ENCODE measurements at places on chromosomes 5 and 9. TPM values are rescaled to one million over a fixed set of nuclear protein-coding genes. Genes with fewer than 3 reads are reported as not detected.
A peak's percentile ranks its signal among the peaks of the same experiment; 100 is the strongest.

DNA sequence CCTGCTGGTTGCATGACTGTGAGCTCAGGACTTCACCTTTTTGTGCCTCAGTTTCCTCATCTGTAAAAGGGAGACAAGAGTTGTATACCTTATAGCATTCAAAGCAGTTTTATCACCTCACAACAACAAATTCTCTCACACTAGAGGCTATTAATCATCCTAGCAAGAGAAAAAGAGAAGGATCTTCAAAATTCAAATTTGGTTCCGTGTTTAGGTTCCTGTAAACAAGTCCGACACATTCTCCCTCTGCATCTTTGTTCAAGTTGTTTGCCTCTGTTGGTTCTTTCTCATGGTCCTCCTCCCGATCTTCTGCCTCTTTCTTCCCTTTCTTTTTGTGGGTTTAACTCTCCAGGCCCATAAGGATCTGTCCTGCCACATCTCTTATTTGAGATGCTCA lies 218.0 kb downstream of the PIK3R1 start:
- H3K4me3 ChIP-seq: no peak overlapping the region
- H3K27me3 ChIP-seq: no peaks in the 10 kb centered on the region
- DNase-seq: no peak
- H3K36me3 ChIP-seq: no peaks in the 10 kb centered on the region
- no peak overlapping the region for H3K27ac ChIP-seq

DNA sequence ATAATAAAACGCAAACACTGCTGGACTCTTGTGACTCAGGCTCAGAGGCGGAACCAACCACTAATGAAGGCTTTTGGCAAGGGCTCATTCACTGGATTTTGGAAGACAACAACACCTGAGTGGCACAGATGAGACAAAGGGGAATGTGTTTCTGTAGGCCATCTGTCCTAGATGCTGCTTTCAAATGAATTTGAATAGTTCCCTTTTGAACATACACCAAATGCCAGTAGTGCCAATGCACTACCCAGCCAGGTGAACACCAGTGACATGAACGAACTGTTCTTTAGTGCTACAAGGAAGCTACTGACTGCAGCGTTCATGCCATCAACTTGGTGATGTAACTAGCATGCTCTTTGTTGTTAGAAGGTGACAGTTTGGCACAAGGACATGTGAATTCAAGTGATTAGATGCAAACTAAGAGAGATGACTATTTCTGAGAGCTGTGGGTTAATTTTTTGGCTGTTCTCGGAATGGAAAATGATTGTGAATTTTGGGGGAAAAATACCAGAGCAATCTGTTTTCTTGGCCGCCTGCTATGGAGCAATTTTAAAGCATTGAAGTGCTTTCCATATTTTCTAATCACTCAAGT lies 173.7 kb downstream of the SLC24A2 start:
- no peak overlapping the region for H3K4me3 ChIP-seq
- H3K27me3 ChIP-seq: no peaks in the 10 kb centered on the region
- no peaks in the 10 kb centered on the region for H3K4me1 ChIP-seq
- H3K36me3 ChIP-seq: no peaks in the 10 kb centered on the region

GRCh38 chr5:88172847-88173758 lies 95.5 kb downstream of the TMEM161B start:
- no peaks in the 10 kb centered on the region for H3K36me3 ChIP-seq
- no peaks in the 10 kb centered on the region for H3K27me3 ChIP-seq
- H3K4me3 ChIP-seq: no peak overlapping the region
- no peak for DNase-seq
- no peaks in the 10 kb centered on the region for H3K4me1 ChIP-seq

DNA sequence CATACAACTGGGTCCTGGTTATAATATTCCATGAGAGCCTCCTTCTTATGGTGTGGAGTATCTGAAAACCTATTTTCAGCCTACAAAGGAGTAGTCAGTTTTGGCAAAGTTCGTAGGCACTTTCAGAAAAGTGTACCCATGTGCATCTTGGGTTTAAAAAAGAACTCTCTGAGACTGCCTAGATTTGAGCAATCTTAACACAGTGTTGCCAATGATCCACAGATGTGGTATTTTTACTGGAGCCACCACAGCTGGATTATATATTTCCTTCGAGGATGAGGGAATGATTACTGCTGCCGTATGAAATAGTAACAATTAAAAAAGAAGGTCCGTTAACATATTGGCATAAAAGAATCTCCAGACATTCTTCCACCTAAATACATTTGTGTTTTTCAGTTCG lies 1.1 kb downstream of the PALM2AKAP2 start:
- H3K27ac ChIP-seq: no peak overlapping the region
- H3K4me1 ChIP-seq: peaks cover 10% of the 10 kb centered on the region
- no peak for DNase-seq
- peaks cover 11% of the 10 kb centered on the region for H3K27me3 ChIP-seq
- H3K4me3 ChIP-seq: peak overlapping the region; percentile 70
- no peaks in the 10 kb centered on the region for H3K36me3 ChIP-seq

- H3K27ac ChIP-seq: no peak overlapping the region
- H3K27me3 ChIP-seq: no peaks in the 10 kb centered on the region
- H3K4me1 ChIP-seq: no peaks in the 10 kb centered on the region
- H3K4me3 ChIP-seq: no peak overlapping the region
Measured at GRCh38 chr5:42148813-42149212, 223.7 kb downstream of the FBXO4 start.

DNA sequence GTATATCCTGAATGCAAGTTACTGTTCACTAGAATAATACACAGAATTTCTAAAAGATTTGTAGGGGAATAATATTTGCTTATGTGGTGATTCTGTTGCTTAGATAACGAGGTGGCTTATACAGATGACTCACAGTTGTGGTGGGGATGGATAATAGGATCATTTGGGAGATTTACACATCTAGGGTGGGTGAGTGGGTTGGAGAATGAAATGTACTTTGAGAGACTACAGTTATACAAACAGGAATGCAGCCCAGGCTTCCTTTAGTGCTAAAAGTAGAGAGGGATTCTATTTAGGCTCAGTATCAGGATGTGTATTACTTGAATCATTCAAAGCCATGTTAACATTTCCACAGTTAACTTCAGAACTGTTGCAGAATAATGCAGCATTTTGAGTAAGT lies 1.8 kb downstream of the CTXN3 start:
- no peaks in the 10 kb centered on the region for H3K4me1 ChIP-seq
- H3K36me3 ChIP-seq: no peaks in the 10 kb centered on the region
- no peaks in the 10 kb centered on the region for H3K27me3 ChIP-seq
- no peak overlapping the region for H3K27ac ChIP-seq
- no peak for DNase-seq

GRCh38 chr5:126805063-126805462 lies 28.1 kb downstream of the LMNB1 start:
- no peak overlapping the region for H3K27ac ChIP-seq
- no peak overlapping the region for H3K4me3 ChIP-seq
- no peaks in the 10 kb centered on the region for H3K4me1 ChIP-seq
- no peak for DNase-seq
- H3K36me3 ChIP-seq: peaks cover 19% of the 10 kb centered on the region

DNA sequence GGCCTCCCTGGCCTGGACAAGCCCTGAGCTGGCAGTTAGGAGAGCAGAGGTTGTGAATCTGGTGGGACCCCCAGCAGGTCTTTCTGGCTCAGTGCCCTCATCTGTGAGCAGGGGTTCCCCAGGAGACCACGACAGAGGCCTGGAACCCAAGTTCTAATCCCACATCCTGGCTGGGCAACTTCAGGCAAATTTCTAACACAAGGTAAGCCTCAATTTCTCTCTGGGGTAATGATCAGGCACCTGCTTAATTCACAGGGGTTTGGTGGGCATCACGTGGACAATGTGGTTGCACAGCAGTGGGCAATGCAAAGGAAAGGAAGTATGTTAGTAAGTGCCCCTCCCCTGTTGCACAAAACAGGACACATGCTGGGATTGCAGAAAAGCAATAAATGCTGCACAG lies 1.9 kb upstream of the KCNIP1 start:
- no peak overlapping the region for H3K27ac ChIP-seq
- no peak for DNase-seq
- peaks cover 47% of the 10 kb centered on the region for H3K4me1 ChIP-seq
- H3K27me3 ChIP-seq: no peaks in the 10 kb centered on the region
- H3K4me3 ChIP-seq: no peak overlapping the region

- H3K4me1 ChIP-seq: peaks cover 3% of the 10 kb centered on the region
- no peaks in the 10 kb centered on the region for H3K36me3 ChIP-seq
- H3K4me3 ChIP-seq: no peak overlapping the region
- no peak for DNase-seq
- H3K27ac ChIP-seq: no peak overlapping the region
Measured at GRCh38 chr9:72474676-72475075, 46.7 kb upstream of the TMC1 start.

- no peaks in the 10 kb centered on the region for H3K36me3 ChIP-seq
- H3K4me3 ChIP-seq: no peak overlapping the region
- peaks cover 5% of the 10 kb centered on the region for H3K4me1 ChIP-seq
- no peaks in the 10 kb centered on the region for H3K27me3 ChIP-seq
- DNase-seq: no peak
- H3K27ac ChIP-seq: no peak overlapping the region
Measured at GRCh38 chr5:98066910-98067309, 706.6 kb upstream of the RGMB start.

- no peak overlapping the region for H3K27ac ChIP-seq
- H3K4me1 ChIP-seq: peaks cover 7% of the 10 kb centered on the region
- H3K27me3 ChIP-seq: no peaks in the 10 kb centered on the region
- no peak for DNase-seq
- no peaks in the 10 kb centered on the region for H3K36me3 ChIP-seq
Measured at GRCh38 chr5:81180780-81181460, 52.2 kb upstream of the CKMT2 start.

DNA sequence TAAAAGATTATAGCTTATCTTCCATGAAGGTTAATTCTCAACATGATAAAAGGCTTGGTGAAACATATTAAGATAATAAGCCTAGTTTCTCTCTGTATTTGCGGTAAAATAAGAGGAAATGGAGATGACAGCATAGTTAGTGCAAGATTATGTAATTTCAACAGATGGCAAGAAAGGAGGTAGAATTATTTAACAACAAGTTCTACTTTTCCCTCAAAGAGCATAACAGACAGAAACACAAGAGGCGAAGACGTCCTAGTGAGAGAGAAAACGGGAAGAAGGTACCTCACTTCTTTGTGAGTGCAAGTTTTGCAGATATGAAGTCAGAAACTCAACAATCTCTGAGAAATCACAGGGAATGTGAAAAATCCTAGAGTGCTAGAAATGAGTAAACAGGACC lies 144.8 kb upstream of the ADCY2 start:
- H3K36me3 ChIP-seq: no peaks in the 10 kb centered on the region
- no peaks in the 10 kb centered on the region for H3K27me3 ChIP-seq
- no peak overlapping the region for H3K4me3 ChIP-seq
- H3K4me1 ChIP-seq: no peaks in the 10 kb centered on the region

DNA sequence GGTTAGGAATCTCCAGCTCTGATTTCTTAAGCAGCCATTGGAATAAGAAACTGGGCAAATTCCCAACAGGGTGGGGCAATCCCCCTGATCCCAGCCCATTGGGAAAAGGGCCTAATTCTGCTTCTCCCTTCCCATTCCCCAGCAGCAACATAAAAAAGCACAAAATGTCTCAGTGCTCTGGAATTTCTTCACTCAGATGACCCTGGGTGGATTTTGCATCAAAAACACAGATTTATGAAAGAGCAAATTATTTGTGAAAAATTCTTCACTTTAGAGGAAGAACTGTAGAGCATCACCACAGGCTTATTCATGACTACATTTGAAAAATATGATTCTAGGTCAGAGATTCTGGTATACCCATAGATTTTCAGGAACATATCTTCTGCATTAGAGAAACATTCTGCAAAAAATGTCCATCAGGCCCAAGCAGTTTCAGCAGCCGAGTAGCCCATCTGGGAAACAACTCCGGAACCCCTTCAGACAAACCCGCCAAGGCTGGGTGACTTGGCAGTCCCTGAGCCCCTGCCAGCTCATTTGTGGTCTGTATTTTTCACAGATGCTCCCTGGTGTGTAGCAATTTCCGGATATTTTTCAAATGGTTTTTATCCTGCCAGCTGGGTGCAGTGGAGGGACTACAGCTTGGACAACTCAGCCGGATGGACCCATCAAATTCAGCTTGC lies 102.1 kb upstream of the RANBP3L start:
- H3K4me1 ChIP-seq: no peaks in the 10 kb centered on the region
- no peaks in the 10 kb centered on the region for H3K36me3 ChIP-seq
- no peak overlapping the region for H3K4me3 ChIP-seq
- H3K27ac ChIP-seq: peak overlapping the region; percentile 43
- H3K27me3 ChIP-seq: no peaks in the 10 kb centered on the region

GRCh38 chr9:95009459-95009858 lies 283.0 kb downstream of the AOPEP start:
- no peak overlapping the region for H3K4me3 ChIP-seq
- no peak for DNase-seq
- H3K27me3 ChIP-seq: no peaks in the 10 kb centered on the region

DNA sequence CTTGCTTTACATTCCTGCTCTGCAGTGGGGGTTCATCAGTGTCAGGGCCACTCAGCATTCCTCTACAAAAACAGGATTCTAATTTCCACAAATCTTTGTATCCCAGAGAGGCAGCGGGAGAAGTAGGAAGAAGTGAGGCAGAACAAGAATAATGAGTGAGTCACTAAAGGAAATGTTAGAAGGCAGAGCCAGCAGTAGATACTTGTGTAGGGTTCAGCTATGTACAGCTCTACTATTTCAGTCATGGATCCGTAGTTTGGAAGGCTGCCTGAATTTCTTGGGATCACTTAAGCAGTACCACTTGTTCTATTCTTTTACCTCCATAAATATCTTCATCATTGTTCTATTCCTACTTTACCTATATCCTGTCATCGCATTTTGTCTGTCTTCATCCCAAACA lies 246.3 kb upstream of the TLE4 start:
- H3K4me3 ChIP-seq: no peak overlapping the region
- no peaks in the 10 kb centered on the region for H3K36me3 ChIP-seq
- H3K27ac ChIP-seq: no peak overlapping the region
- DNase-seq: no peak
- H3K4me1 ChIP-seq: no peaks in the 10 kb centered on the region

DNA sequence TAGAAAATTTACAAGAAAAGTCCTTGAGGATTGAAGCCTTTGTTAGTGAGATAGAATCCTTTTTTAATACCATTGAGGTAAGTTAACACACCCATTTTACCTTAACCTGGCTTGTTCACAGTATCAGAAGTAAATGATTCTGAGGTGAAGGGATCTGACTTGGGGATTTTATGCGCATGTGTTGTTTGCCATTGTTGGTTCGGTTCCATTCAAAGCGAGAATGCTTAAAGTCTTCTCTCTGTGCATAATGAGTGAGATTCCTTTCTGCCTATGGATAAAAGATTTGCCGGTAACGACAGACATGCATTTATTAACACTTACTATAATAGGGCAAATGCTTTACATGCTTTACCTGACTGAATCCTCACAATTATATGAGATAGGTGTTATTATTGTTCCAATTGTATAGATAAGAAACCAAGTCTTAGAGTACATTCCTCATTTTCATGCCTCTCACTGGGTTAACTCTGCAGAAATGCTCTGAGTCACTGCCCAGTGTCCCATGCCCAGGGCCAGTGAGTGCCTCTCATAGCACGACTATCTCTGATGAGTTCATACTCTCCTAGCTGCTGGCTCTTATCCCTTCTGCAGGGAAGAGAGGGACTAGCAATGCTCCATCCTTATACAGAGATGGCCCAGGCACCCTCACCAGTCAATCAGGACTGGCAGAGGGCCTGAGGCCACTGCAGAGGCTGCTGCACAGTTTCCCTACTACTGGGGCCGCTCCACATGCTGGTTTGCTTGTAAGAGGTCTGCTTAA lies 54.4 kb downstream of the CMYA5 start:
- H3K36me3 ChIP-seq: no peaks in the 10 kb centered on the region
- no peak overlapping the region for H3K4me3 ChIP-seq
- no peaks in the 10 kb centered on the region for H3K27me3 ChIP-seq
- H3K4me1 ChIP-seq: no peaks in the 10 kb centered on the region
- no peak for DNase-seq

Gene NR4A3
- 4.0 TPM for total RNA-seq

Gene PCDHGA8
- 4.6 TPM for total RNA-seq

Gene KIF4B
- total RNA-seq: 0.11 TPM

Gene MEGF10
- total RNA-seq: 28.1 TPM

Gene BTNL8
- 0.50 TPM for total RNA-seq

Gene TSSK1B
- total RNA-seq: 0.06 TPM

Gene FAM78A
- total RNA-seq: 2.7 TPM

Measured in spinal cord (tissue), 10 donors.